ENCODE measurements at places on chromosomes 5 and 9.
A peak's percentile ranks its signal among the peaks of the same experiment; 100 is the strongest.

DNA sequence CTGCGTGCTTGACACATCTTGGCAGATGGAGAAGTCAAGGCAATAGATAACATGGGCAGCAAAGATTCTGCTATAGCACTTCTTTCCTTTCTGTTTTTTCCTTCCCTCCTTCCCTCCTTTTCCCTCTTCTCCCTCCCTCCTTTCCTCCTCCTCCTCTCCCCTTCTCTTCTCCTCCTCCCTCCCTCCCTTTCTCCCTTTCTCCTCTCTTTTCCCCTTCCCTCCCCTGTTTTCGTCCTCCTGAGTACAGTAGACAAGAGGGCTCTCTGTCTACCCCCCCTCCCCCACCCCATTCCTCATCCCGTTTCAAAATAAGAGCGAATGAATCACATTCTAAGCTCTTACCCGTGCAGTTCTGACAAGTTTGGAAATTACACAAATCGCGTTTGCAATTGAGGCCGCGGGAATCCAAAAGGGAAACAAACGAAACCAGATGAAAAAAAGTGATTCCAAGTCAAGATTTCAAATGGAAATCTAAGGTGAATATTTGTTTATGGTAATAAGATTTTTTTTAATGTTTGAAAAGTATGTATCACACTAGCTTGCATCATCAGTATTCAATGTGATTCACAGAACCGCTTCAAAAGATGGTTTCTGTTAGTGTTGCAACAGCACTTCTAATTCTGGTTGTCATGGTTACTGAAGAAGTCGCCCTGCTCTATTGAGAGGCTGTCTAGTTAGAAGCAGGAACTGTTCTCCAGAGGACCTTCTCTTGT is 1.3 kb downstream of the NIM1K start:
- DNase-seq: no peak

DNA sequence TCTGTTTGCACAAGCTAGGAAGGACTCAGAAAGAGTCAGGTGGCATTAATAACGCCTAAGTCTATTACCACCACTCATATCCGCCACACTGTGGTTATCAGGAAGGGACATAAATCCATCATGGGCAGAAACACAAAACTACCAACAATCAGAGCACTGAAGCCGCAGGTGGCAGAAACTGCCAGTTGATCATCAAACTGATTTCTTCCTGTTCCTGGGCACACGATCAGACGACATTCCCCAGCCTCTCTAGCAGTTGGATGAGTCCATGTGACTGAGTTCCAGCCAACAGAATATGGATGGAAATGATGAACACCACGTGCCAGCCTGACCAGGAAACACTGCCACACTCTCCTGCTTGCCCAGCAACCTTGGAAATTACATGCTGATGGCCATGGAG is 181.7 kb downstream of the ELAVL2 start:
- no peak for DNase-seq

DNA sequence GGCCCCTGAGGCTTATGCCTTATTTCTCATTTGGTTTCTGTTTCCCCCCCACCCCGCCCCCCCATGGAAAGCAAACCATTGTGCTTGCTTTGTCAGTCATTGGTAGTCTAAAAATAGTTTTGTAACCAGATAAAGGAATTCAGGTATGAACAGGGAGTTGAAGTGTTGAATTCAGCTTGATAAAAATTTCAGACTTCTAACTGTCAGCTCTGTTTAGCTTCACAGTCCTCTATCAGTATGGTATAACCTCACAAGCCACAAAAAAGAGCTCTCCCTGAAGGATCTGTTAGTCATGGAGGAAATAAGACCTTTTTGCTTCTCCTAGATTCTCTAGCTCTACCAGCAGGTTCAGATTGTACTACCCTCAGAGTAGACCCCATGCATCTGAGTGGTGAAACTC is 378.1 kb downstream of the TMEM38B start:
- no peak for DNase-seq

GRCh38 chr5:93055971-93056370 is 525.0 kb downstream of the NR2F1-AS1 start:
- DNase-seq: no peak

GRCh38 chr5:54589786-54590185 is 72.2 kb downstream of the SNX18 start:
- no peak for DNase-seq

GRCh38 chr5:129249886-129250285 is 155.3 kb downstream of the ISOC1 start:
- DNase-seq: no peak

GRCh38 chr5:67401172-67401571 is 204.6 kb upstream of the CD180 start:
- DNase-seq: no peak

- peak; percentile 25 for DNase-seq
Observed at GRCh38 chr9:71909887-71910649, 925 bp downstream of the ABHD17B start.

DNA sequence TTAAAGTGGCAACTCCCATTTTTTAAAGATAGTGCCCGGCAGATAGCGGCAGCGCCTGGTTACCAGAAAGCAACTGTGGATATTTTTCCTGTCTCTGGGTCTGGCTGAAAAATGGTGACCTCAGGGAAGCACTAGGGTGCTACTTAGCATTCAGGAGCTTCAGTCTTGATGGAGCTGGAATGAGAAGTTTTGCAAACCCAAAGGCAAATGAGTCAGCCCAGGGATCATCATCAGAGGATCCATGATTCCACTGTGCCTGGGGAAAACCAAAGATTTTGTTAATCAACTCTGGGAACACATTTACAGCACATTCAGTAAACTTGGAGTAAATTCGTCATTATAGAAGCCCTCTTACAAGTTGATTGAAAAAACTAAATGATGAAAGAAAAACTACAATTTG is 26.7 kb downstream of the F2R start:
- no peak for DNase-seq

- DNase-seq: no peak
Observed at GRCh38 chr9:117028103-117028858, 341.2 kb downstream of the TRIM32 start.

DNA sequence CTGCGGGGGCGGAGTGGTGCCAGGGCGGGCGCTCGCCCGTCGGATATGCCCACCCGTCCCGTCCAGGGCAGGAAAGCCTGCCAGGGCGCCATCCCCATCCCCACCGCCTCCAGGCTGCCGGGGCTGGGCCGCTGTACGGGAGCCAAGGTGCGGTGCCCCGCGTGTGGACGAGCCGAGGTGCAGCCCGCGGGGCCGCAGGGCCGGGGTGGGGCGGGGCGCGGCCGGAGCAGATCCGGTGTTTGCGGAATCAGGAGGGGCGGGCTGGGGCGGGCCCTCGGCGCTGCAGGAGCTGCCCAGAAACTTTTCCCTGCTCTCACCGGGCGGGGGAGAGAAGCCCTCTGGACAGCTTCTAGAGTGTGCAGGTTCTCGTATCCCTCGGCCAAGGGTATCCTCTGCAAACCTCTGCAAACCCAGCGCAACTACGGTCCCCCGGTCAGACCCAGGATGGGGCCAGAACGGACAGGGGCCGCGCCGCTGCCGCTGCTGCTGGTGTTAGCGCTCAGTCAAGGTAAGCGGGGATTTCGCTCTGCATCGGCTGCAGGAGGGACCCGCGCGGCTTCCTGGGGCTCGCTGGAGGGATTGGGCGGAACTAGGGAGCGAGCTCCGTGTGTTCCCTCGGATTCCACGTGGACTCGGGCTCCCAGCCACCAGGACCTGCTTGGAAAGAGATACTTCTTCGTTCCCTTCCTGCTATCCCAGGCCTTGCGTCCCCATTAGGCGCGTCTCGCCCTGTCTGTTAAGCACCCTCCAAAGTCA is at the start of gene ITGA2:
Gene ITGA2, plus strand, starts transcription at position 328 of the 756 bp plus-strand sequence. Its CDS starts 117 bp downstream, at position 445.
- DNase-seq: no peak

DNA sequence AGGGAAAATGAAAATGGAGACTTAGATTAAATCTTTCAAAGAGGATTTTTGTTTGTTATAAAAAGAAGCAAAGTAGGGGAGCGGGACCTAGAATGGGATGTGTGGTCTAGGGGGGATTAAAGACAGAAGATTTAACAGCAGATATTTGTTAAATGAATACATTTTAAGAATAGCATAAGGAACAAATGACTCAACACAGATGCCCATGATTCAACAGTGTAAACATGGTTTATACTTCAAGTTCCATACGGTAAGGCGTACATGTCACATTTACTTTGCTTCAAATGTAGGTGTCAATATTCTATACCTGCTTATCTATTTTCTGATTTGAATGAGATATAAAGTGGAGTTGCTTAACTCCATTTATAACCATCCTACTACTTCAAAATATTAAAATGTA is 1.5 kb downstream of the TICAM2 start:
- DNase-seq: no peak

DNA sequence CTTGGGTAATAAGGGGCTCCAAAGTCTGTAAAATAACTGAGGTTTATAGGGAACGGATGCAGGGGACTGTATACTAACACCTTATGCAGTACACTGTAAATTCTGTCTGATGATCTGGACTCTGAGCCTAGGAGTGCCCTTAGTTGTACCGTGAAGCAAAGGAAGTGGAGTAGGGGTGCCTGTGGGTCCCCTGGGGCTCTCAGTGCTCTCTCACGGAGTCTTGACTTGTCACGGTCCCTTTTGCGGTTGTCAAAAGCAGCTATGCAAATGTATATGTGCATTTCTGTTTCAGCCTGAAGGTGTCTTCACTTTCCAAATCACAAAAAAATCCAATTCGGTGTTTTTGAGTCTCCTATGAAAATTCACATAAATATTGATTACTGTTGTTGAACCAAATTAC is 17.8 kb downstream of the DMRT1 start:
- no peak for DNase-seq

- no peak for DNase-seq
Observed at GRCh38 chr5:175696139-175696854, 38.4 kb downstream of the HRH2 start.

DNA sequence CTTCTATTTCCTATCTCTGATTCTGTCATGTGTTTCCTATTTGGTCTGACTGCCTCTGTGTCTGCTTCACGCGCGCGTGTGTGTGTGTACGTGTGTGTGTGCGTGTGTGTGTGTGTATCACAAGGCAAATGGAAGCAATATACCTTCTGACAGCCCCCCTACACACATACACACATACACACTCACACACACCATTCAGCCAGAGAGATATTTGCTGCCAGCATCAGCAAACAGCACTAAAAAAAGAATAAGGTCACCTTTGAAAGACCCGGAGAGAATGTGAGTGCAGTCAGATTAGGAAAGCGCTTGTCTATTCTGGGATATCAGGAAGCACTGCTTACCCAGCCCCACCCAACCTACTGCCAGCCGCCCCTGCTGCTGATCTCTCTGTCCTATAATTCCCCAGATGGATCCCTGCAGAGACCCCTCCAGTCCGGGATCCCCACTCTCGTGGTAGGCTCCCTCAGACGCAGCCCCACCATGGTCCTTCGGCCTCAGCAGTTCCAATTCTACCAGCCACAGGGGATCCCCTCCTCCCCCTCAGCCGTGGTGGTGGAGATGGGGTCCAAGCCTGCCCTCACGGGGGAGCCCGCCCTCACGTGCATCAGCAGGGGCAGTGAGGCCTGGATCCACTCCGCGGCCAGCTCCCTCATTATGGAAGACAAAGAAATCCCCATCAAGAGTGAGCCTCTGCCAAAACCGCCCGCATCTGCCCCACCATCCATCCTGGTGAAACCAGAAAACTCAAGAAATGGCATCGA is 45.7 kb downstream of the PLAC8L1 start:
- DNase-seq: no peak

DNA sequence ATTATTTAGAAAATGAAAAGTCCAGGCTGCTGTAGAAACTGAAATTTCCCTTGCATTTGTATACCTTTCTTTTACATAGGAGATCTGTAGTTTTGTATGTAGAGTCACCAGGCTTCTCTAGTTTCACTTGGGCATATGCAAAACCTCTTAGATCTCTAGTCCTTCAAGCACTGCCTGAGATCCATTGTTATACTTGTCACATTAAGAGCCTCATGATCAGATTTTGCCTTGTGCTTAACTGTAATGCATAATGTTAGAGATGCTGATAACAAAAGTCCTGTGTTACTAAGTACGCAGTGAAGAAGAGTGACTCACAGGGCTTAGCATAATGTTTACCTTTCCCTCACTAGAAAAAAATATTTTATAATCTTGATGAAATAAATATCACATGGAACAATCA is 250.2 kb downstream of the CYLC2 start:
- no peak for DNase-seq

DNA sequence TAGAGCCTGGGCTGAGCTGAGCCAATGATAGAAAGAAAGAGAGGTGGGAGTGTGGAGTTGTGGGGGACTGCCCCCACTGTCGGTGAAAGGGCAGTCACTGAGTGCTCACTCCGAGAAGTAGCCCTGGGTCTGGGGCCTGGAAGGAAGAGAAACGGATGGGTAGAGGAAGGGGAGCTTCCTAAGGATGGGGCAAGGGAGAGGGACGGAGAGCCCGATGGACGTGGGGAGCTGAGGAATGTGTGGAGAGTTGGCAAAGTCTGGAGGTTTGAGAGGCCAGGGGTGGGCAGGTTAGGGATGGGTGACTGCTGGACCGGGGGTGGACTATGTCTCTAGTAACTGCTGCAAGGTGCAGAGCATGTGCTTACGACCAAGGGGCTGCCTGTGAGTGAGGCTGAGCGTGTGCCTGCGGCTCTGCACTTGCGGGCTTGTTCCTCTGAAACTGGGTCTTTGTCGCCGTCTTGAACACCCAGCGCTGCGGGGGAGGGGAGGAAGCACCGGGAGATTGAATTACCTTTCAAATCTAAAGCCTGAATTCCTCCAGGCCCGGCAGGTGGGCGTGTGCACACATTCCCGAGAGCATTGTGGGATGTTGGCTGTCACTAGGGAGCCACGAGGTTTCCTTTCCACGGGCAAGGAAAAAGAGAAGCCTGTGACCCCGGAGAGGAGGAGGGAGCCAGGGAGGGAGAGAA is 76.4 kb upstream of the ARAP3 start:
- DNase-seq: no peak

DNA sequence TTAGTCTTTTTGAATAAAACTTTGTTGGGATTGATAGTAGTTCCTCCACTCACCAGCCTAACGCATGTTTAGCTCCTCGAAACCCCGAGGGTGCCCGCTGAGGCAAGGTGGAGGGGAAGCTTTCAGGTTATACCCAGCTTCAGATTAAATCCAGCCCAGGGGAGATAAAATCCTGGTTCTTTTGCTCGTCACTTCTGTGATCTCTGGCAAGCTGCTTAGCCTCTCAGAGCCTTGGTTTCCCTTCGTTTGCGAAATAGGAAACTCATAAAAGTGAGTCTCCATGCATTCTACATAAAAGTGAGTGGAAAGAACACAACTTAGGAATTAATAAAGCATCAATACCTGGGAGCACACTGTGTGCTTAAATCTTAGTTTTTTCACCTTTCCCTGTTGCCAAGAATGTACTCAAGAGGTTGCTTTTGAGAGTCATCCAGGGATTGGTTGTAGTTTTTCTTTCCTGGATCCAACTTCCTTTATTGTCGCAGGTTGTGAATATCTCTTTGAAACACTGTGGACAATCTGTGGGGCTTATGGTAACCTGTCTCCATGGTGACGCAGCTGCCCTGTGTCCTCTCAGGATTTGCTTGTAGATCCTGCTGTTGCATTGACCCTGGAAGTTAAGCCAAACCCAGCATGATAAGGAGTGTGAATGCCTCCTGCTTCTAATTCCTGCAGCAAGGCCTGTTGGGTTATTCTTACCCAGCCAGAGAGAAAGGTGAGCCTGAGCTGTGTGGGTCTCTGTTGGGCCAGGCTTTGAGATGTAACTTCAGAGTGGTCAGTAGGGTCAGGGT is 2.0 kb downstream of the GALNT12 start:
- no peak for DNase-seq

GRCh38 chr9:121930956-121931355 is 162.2 kb downstream of the TTLL11 start:
- no peak for DNase-seq
